ENCODE measurements at places on chromosomes 11 and 22.

- no peak for DNase-seq
Observed at GRCh38 chr11:43418197-43418596, 59.5 kb downstream of the TTC17 start.

DNA sequence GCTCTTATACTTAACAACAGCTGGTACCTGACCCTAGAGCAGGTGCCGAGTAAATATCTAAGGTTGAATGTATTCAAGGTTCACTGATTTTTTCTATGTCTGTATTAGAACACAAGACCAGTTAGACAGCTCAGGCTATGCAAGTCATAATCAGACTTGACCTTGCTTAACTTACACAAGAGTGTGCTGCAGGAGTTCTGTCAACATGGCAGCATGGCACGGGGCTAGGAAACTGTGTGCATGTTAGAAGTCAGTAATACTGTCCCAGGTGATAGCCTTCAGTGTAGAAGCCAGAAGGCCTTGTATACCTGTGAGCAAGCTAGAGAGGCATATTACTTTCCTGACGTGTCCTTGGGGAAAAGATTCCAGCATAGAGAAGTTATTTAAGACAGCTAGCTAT lies 253.1 kb downstream of the FAT3 start:
- DNase-seq = no peak

- DNase-seq = no peak
Observed at GRCh38 chr11:99366546-99366945, 345.8 kb downstream of the CNTN5 start.

DNA sequence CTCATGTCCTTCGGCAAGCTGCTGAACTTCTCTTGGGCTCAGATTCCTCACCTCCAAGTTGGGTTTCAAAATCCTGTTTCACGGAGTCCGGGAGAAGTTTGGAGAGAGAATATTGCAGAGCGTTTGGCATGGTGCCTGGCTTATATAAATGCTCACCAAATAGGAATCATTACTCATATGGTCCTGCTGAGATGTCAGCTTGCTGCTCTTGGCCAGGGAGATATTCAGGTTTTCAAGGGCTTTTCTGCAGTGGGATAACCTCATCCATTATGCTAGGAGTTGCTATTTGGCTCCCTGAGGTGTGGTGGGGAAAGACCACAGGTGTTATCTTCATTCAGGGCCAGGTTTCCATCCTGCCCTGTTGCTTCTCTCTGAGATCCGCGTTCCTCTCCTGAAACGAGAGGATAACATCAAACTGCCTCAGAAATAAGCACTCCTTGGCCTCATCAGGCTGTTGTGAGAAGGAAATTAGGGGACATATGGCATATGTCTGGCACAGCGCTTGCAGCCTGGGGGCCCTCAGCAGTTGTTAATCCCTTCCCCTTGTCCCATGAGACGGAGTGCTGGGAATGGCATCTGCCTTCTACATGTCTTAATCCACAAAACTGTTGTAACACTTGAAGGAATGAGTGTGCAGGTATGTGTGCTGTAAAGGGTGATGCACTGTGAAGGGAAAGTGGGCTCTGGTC lies 29.9 kb upstream of the ACER3 start:
- no peak for DNase-seq

GRCh38 chr11:116707746-116708145 lies 65.0 kb downstream of the BUD13 start:
- no peak for DNase-seq

DNA sequence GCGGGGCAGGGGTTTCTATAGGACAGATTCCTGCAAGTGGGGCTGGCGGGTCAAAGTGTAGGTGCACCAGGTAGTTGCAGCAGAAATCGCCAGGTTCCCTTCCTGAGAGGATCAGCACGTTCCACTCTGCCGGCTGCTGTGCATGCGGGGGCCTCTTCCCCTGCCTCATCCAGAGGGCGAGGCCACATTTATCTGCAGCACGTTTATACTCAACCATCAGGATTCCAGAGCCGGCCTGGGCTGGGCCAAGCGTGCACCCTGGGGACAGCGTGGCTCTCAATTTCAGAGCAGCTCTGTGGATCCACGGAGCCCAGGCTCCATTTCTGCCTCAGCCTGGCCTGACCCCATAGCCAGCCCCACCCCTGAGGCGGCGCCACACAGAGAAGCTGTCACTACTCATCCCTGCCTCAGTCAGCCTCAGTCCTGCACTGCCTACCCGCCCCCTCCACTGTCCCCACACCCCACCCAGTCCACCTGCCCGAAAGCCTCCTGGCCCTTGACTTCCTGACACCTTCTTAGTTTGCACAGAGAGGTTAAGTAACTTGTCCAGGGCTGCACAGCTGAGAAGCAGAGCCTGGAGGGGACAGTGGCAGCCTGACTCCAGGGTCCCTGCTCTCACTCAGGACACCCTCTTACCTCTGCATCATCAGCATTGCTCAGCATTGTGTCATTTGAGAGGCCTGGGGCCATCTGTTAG lies 45.9 kb upstream of the RTL6 start:
- no peak for DNase-seq

DNA sequence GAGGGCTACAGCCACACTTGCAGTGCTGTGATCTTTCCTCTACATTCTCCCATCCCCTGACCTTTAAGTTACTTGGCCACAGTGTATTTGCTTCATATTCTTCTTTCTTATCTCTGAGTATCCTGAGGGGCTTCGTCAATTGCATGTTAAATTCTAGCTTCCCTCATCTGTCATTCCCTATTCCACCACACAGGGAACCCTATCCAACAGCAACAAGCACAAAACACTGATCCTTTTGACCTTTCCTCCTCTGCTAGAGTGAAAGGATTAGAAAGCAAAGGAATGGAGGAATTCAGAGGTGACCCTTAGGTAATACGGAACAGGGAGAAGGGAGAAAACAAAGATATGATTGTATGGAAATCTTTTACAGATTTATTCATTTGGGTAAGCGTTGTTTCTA lies 1061.7 kb upstream of the TENM4 start:
- DNase-seq = no peak

GRCh38 chr22:17112491-17113042 lies 8.6 kb downstream of the TMEM121B start:
- no peak for DNase-seq

- no peak for DNase-seq
Observed at GRCh38 chr11:61688365-61689163, 8.4 kb downstream of the DAGLA start.

DNA sequence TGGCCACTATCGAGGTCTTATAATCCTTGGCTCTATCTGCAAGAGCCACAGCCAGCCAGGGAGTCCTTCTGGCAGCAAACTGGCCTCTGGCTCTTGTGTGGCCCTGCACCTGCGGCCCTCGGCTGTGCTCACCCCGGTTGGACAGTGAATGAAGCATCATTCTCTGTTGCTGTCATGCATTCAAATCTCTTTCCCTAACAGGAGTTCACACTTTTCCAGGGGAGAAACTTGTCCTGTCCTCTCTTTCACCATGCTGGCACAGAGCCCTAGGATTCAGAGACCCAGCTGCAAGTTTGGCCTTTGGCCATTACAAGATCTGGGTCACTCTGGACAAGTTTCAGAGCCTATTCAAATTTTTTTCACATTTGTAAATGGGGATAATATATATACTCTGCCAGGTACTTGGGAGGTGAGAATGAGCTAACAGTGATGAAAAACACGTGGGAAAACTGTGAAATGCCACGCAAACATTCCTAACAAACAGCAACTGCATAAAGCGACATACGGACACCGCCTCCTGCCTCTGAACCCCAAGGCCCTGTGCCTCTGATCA lies 34.2 kb downstream of the TMEM184B start:
- no peak for DNase-seq

DNA sequence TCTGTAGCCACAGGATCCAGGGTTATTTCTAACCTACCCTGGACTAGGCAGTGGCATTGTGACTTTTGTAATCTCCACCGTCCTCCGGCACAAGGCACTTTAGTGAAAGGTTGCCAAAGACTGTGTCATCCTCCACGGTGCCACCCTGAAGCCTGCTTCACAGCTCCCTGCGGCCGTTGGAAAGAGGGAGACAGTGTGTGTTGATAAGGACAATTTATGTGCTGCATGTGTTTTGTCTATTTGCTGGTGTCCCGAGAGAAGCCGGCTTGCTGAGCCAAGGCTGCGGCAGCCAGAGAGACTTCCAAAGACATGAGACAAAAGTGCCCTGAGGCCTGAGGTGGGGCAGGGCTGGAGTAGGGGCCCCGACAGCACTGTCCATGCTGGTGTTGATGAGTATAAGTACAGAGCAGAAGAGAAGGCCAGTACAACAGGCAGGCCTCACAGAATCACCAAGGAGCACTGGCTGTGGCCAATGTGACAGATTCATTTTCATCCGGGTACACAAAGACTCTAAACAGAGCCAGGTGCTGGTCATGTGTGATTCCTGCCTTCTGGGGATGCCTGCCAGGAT lies 40.9 kb downstream of the GALNT18 start:
- DNase-seq = no peak

DNA sequence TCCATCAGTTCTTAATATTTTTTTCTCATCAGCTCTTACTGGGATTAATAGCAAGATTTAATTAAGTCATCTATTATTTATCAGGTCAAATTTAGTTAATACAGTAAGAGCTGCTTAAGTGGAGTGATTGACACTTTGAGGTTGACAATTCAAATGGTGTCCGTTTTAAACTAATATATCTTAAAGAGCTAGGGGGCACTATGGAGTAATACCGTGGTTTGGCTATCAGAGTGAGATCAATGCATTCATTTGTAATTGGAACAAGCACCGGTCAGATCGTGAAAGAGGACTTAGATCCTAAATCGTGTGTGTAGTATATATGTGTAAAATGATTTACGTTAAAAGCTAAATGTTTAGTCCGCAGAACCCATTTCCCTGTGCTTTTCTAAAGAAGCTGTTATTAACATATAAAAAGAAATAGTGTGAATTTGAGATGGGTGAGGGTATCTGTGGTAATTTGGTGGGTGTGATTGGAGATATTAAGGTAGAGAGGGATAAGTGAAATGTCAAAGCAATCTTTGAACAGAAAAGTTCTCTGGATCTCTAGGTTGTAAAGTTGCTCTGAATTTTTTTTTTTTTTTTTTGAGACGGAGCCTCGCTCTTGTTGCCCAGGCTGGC lies 2.3 kb downstream of the SIK2 start:
- no peak for DNase-seq

- no peak for DNase-seq
Observed at GRCh38 chr22:31029276-31029675, 51.8 kb upstream of the SMTN start.

DNA sequence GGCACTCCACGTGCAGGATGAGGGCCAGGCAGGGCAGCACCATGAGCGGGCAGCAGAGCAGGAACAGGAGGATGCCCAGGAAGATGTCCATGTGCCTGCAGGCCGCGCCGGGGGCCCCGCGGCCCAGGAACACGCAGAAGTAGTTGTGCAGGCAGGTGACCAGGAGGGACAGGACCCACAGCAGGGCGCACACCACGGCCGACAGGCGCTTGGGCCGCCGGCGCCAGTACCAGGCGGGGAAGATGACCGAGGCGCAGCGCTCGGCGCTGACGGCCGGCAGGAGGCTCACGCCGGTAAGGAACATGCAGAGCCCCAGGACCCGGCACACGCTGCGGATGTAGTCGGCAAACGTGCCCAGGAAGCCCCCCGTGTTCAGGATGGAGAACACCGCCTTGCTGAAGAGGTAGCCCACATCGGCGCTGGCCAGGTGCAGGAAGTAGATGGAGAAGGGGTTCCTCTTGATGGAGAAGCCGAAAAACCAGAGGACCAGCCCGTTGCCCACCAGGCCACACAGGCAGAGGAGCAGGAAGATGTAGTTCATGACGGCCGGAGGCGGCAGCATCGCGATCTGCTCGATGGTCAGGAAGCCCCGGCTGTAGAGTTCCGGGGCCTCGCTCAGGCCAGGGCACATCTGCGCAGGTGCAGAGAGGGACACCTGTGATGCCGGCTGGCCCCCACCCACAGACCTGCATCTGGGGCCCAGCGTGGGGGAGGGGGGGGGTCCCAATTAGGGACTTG lies 7.2 kb downstream of the MRGPRF start:
- DNase-seq = no peak

GRCh38 chr22:46884365-46884764 lies 121.9 kb downstream of the TBC1D22A start:
- DNase-seq = no peak

DNA sequence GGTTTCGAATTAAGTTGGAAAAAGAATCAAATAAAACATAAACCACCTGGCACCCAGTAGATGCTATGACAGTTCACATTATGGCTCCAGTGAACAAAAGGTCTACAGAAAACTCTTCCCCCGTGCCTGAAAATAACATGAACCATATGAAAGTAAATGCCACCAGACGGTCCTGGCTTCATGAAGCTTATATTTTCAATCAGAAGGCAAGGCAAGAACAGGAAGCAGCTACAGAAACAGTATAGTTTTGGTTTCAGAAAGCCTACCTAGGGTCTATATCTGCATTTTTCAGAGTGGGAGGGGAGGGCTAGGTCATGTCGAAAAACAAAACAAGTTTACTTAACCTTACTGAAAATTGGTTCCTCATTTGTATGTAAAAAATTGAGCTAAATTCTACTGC lies 9.8 kb downstream of the RAB30 start:
- peak; percentile 33 for DNase-seq

GRCh38 chr11:72642884-72643522 lies 31.2 kb downstream of the PDE2A start:
- DNase-seq = peak; percentile 98

DNA sequence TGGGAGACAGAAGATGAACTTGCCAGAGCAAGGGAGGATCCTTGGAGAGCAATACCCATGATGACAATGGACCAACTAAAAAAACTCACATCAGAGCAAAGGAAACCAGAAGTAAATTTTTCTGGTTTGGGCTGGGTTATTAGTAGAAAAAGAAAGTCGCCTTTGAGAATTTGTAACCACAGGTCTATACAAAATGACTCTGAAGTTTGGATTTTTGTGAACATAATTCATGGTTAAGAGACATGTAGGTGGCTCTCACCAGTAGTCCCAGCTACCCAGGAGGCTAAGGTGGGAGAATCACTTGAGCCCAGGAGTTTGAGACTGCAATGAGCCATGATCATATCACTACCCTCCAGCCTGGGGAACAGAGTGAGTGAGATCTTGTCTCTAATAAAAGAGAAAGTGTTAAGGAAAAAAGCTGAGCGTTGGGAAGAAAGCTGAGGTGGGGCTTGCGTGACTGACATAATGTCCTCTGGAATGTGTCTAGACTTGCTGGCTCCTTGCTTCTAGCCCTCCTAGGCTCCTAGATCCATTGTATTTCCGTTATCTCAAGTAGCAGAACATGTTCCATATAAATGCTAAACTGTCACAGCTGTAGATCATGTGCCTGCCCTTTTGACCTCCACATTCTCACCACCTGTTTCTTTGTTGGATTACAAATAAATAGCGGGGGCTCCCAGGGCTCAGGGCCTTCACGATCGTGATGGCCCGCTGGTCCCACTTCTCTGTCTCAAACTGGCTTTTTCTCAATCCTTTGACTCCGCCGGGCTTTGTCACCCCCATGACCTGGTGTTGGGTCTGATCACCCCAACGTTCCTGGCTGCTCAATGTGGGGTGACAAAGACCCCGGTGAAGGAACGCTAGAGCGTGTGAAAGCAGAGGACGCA lies 56.2 kb upstream of the SC5D start:
- peak; percentile 22 for DNase-seq
